PC-3 (cell line): ENCODE measurements at places on chromosomes 4 and X. TPM values are rescaled to one million over a fixed set of nuclear protein-coding genes. Genes with fewer than 3 reads are reported as not detected.
A peak's percentile ranks its signal among the peaks of the same experiment; 100 is the strongest.

DNA sequence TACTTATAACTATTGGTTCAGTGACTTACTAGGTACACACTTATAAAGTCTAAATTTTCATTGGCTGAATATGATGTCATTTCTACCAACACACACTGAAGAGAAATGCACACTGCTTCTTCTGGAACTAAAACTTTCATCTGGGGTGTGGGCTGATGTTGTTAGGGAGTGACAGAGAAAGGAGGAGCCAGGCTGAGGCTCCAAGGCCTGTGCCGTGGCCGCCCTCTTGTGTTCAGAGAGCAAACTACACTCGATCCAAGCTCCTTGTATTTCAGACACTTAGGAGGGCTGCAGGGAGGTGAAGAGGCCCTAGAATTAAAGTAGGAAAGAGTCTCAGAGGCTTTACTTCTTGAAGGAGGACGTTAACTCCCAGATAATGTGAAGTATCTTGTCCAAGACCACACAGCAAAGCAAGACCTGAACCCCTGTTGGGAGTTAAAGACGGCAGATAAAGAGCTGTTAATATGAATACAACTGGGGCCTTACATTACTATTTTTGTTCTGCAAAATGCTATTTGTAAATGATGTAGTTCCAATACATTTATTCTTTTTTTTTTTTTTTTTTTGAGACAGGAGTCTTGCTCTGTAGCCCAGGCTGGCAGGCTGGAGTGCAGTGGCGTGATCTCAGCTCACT lies 137.5 kb downstream of the AFAP1 start:
- H3K4me1 ChIP-seq, result peaks cover 31% of the 10 kb centered on the region
- no peaks in the 10 kb centered on the region for H3K27me3 ChIP-seq
- DNase-seq, result peak; percentile 79
- H3K36me3 ChIP-seq, result peaks cover 54% of the 10 kb centered on the region
- no peak overlapping the region for H3K27ac ChIP-seq

- H3K27ac ChIP-seq, result no peak overlapping the region
- H3K27me3 ChIP-seq, result no peaks in the 10 kb centered on the region
- no peaks in the 10 kb centered on the region for H3K36me3 ChIP-seq
- H3K4me1 ChIP-seq, result no peaks in the 10 kb centered on the region
- H3K4me3 ChIP-seq, result no peak overlapping the region
These were observed 34.5 kb downstream of the MAGEA10 start for GRCh38 chrX:152103866-152104265.

DNA sequence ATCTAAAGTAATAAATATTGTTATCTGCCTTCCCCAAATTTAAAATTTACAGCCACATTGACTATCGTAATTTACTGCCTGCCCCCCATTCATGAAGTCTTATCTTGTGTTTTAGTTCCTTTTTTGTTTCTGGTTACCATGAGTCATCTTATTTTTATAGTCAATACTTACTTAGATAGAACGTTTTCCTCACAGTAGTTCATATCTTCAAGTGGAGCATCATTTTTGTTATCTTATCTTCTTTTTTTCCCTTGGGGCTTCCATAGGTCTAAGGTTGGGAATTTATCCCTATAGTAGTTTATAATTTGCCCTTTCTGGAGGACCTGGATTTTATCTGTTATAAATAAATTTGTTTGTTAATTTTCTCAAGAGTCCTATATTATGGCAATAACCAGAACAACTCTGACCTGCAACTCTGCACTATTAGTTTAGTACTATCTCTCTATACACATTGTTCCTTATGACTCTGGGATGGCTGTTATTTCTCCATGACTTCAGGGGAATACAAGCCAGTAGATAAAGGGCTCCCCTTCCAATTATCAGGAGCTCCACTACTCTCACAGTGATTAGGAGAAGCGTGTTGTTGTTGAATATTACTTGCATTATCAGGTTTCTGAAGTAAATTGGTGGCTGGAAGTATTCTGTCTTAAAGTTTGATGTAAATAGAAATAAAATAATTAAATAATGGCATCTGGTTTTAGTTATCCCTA lies 330.6 kb downstream of the GALNTL6 start:
- no peaks in the 10 kb centered on the region for H3K27me3 ChIP-seq
- H3K36me3 ChIP-seq, result no peaks in the 10 kb centered on the region
- H3K27ac ChIP-seq, result no peak overlapping the region
- DNase-seq, result no peak
- no peaks in the 10 kb centered on the region; the same call in 1 of the 2 replicates for H3K4me1 ChIP-seq
- H3K4me3 ChIP-seq, result no peak overlapping the region

DNA sequence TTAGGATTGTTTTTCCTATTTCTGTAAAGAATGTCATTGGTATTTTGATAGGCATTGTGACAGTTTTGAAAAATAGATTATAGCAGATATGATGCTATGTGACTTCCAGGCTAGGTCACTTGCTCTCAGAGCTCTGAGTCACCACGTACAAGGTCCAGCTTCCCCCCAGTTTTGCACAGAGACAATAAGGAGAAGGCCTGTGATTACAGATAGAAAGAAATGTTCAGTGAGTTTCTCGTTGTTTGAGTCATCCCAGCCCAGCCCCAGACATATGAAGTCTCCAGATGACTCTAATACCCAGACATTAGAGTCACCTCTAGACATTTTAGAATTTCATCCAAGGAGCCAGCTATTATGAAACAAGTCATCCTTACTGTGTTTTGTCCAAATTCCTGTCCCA lies 57.2 kb downstream of the MFAP3L start:
- no peak overlapping the region for H3K27ac ChIP-seq
- H3K27me3 ChIP-seq, result peaks cover 50% of the 10 kb centered on the region
- H3K4me3 ChIP-seq, result no peak overlapping the region
- H3K4me1 ChIP-seq, result no peaks in the 10 kb centered on the region
- no peaks in the 10 kb centered on the region for H3K36me3 ChIP-seq

- DNase-seq, result no peak
- H3K4me1 ChIP-seq, result peaks cover 4% of the 10 kb centered on the region
- no peaks in the 10 kb centered on the region for H3K36me3 ChIP-seq
- H3K27ac ChIP-seq, result no peak overlapping the region
These were observed 79.2 kb downstream of the ARAP2 start for GRCh38 chr4:36164900-36165630.

The GC gene
- total RNA-seq, result not detected in 2 replicates

The MAD2L1 gene
- 53.9 and 76.6 TPM in 2 replicates for total RNA-seq
